ENCODE measurements at places on chromosomes 16 and 17.

GRCh38 chr17:21297597-21297996, 13.1 kb downstream of the MAP2K3 start:
- no peak for DNase-seq

DNA sequence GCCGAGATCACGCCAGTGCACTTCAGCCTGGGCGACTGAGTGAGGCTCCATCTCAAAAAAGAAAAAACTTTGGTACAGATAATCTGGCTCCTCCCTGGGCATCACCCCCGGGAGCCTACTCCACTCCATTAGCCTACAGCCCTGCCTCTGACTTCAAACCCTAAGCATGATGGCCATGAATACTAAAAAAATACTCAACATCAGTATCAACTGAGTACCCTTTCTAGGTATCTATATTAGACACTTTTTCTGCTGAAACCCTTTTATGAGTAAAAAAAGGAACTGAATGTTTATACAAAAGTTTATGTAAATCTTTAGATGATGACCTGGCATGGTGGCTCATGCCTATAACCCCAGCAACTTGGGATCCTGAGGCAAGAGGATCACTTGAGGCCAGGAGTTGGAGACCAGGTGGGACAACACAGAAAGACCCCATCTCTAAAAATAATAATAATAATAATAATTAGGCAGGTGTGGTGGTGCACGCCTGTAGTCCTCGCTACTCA, 6.9 kb downstream of the RDM1 start:
- DNase-seq: no peak

DNA sequence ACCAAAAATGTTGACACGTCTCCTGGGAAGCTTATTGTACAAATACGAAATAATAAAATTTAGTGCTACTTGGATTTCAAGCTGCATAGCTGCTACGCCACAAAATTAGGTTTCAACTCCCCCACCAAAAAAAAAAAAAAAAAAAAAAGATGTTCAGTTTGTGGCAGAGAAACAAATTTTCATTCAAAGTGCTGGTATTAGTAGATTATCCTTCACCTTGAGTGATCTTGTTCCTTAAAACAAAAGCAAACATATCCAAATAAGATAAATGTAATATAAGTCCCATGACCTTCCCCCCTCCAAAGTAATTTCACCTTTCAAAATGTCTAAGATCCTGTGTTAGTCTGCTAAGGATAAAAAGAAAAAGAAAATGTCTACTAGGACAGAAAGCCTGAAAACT, 2.2 kb downstream of the TOB1 start:
- no peak for DNase-seq

DNA sequence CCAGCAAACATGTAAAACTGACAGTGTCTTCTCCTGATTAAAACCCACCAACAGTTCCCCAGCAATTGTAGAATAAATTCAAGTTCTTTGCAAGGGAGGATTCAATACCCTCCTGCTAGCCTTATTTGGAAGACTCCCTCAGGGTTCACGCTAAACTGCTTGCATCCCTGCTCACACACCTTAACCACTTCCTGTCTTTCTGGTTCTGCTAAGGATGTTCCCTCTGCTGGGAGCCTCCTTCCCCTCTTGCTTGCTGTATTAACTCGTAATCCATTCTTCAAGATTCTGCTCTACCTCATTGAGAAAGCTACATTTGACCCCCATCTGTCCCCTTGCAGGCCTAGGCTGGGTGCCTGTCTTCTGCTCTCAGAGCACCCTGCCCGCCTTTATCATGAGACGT, 2.3 kb upstream of the SHISA6 start:
- DNase-seq: no peak

- no peak for DNase-seq
These were observed 557 bp upstream of the CX3CL1 start for GRCh38 chr16:57371494-57372371.

DNA sequence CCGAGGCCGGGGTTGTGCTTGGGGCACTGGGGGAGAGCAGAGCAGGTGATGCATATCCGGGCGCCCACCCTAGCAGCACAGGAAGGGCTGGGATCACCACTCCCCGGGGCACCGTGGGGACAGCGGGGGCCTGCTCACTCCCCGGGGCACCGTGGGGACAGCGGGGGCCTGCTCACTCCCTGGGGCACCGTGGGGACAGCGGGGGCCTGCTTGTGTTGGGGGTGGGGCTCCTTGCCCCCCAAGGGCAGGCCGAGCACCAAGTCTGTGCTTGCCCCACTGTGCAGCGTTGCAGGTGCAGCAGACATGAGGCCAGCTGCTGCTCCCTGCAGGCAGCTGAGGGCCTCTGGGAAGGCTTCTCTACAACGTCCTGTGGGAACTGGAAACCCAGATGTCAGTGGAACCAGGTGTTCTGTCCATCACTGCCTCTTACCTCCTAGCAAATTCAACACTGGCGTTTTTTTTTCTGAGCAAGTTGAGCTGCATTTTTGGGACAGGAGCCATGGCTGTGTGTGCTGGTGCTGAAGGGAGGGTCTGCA, 25.0 kb upstream of the ZNF750 start:
- DNase-seq: no peak

DNA sequence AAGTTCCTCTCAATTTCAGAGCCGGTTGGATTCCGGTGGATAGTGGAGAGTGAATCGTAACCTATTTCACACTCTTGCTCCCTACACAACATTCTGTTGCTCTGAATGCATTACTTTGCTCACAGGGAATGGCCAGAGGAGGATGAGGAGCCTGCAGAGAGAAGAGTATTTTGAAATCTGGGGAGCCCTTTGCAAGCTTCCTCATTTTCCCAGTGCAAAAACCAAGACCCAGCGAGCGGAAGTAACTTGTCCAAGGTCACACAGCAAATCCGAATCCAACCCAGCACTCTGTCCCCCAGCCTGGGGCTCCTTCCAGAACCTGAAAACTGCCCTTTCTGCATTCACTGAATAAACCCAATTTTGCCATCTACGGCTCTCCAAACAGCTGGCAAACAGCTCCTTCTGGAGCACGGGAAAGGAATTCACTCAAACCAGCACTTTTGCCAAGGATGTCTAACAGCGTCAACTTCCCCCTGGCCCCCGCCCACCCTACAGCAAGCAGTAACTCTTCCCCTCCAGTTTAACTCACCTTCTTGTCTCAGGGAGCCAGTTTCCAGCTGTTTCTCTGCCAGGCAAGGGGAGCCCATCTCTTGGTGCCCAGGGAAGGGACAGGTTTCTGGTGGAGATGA, 557 bp downstream of the KCNG4 start:
- no peak for DNase-seq

DNA sequence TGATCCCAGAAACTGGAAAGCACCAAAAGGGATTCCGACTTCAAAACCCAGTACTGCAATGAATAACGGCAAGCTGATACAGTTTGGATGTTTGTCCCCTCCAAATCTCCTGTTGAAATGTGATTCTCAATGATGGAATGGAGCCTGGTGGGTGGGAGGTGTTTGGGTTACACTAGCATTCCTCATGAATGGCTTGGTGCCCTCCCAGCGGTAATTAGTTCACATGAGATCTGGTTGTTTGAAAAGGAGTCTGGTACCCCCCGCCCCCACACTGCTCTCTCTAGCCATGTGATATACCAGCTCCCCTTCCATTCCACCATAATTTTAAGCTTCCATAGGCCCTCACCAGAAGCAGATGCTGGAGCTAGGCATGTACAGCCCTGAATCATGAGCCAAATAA, 40.1 kb downstream of the RANBP10 start:
- no peak for DNase-seq

GRCh38 chr16:2090777-2091546, 43.2 kb downstream of the TSC2 start:
- DNase-seq: no peak

DNA sequence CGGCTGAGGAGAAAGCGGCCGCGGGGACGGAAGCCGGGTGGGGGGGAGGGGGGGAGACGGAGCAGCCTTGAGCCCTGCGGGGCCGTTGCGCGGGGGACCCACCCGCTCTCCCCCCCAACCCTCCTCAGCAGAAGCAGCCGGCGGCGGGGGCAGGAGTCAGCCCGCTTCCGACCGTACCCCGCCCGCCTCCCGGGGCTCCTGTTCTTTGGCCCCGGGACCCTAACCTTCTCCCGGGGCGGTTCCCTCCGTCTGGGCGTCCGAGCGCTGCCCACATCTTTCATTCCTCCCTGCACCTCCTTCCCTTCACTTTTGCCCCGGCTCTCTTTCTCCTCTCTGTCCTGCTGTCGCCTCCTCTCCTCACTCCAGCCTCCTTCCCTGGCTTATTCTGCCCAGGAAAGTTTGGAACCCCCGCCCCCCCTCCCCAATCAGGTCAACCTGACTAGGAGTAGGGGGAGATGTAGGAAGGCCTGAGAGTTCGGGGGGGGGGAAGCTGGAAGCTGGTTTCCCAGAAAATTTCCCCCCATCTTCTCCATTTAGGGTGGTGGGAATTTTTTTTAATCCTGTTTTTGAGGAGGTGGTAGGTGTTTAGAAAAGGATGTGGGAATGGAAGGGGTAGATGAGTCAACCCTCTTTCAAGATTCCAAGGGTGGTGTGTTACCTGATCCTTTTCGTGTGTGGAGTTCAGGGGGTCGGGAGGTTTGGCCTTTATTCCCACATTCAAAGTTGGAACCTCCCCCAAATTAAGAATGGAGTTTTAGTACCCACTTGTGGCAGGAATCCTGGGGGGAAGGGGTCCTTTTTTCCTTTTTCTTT, 427 bp upstream of the NLK start:
- DNase-seq: no peak

GRCh38 chr17:33905338-33905800, 349.7 kb upstream of the CCL2 start:
- DNase-seq: no peak

DNA sequence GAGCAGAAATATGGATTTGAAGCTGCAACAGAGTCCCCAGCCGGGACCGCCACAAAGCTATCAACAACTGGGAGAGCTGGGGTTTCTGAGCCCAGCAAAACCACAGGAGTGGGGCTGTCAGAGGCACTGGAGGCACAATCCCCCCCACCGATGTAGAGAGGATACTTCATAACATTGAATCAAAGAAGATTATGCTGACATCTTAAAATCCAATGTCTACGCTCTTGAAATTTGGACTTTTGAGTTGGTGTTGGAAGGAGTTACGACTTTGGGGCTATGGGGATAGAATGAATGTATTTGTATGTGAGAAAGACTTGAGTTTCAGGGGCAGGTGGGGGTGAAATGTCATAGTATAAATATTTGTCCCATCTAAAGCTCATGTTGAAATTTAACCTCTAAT, 1121.6 kb upstream of the CDH8 start:
- DNase-seq: no peak

GRCh38 chr17:42101513-42102292, 3.4 kb upstream of the ZNF385C start:
- no peak for DNase-seq

- DNase-seq: no peak
These were observed 1.1 kb downstream of the METRNL start for GRCh38 chr17:83080579-83080857.

- no peak for DNase-seq
These were observed 234.3 kb downstream of the ABCC12 start for GRCh38 chr16:47921535-47921934.

DNA sequence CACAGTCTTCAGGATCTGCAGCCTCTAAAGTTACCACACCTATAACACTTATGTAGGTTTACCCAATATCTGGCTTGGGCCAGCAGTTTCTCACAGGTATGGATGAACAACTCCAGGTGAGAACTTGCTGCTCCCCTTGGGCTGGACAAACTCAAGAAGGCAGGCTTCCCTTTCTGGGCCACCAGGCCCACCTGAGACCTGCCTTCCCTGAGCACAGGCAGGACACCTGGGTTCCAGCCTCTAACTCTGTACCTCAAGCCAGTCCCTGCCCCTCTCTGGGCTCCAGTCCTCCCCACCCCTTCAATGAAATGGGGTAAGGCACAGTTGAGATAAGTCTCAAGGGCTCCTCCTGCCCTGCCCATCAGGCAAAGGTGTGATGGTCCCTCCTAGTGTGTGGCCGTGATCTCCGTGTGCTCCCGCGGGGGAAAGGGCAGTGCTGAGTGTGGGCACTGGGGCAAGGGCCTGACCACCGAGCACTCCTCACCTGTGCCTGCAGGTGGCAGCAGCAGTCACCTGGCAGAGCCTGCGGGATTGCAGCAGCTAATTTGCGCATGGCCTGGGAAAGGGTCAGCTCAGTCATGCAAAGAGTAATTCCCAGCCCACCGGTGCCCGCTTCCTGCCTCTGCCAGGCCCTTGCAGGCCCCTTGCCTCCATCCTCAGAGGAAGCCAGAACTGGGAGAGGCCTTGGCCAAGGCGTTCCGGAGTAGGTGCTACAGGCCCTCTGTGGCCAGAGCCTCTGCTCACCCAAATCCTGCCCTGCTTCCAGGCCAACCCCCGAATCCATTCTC, 28.2 kb upstream of the ADGRG1 start:
- no peak for DNase-seq

DNA sequence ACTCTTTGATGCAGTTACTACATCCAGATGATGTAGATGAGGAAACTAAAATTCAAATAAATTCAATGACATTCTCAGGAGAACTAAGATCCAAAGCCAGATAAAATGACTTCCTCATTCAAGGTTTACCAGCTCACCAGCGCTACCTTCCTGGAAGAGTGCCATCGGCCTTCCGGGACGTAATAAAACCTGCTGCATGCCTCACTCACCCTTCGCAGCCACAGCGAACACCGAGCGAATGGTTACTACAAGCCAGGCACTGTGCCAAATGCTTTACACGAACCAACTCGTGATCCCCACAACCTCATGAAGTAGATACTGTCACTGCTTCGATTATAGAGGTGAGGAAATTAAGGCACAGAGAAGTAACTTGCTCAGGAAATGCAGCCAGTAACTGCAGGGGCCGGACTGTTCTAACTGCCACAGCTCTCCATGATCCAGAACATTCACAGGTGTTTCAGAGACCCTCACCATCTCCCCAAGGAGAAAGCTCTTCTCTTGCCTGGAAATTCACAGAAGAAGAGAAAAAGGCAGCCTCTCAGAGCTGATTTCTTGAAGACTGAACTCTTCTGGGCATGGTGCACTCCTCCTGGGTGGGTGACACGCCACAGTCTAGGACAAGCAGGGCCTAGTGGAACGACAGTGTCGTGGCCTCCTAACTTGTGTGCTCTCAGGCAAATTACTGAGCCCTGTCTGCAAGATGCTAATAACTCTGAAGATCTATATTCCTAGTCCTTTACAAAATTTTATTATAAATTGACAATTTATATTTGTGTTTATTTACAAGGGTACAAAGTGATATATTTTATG, 46.8 kb downstream of the HIC1 start:
- peak; percentile 72 for DNase-seq

DNA sequence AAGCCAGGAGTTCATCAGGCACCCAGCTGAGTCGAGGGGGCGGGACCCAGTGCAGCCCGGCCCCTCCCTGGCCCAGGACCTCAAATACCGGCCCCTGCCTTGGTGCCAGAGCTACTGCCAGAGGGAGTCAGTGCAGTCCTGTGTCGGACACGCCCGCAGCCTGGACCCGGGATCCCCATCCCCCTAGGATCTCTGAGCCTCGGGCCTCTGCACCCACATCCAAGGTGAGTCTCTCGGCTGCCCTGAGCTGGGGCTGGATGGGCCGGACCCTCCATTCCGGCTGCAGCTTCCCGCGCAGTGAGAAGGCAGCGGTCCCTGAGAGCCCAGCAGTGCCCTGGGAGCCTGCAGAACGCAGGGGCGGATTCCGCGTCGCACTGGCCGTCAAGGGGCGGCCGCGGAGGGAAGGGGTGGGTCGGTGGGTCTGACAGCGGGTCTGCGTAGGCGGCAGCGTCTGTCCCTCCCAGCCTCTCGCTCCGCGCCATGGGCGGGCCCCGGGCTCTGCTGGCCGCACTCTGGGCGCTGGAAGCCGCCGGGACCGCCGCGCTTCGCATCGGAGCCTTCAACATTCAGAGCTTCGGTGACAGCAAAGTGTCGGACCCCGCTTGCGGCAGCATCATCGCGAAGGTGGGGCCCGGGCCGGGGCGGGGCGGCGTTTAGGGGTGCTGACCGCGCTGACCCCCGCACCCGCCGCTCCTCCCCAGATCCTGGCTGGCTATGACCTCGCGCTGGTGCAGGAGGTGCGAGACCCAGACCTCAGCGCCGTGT, at the start of gene DNASE1L2:
Gene DNASE1L2, plus strand, starts transcription at position 108 of the 765 bp plus-strand sequence. Its CDS starts 373 bp downstream, at position 481.
- no peak for DNase-seq

Measured in GF-D8 (cell line).